ENCODE measurements at places on chromosomes 11 and 22.
A peak's percentile ranks its signal among the peaks of the same experiment; 100 is the strongest.

DNA sequence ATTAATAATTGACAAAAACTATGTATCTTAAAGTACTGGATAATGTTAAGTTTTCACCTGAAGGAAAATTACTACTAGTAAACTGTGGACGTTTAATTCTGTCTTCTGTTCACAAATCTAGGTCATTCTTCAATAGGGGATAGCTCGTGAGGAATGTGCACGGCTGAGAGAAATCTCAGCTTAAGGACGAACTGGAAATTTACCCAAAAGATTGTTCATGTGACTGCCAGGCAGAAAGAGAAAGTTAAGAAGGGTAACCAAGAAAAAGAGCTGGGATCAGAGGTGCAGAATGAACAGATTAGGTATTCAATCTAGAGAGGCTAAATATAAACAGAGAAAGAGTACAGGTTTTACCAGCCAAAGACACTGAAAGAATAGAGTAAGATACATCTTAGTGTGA lies 245.3 kb downstream of the CASP12 start:
- DNase-seq = no peak

- DNase-seq = no peak
These were observed 82.2 kb upstream of the SEPTIN5 start for GRCh38 chr22:19631899-19632667.

DNA sequence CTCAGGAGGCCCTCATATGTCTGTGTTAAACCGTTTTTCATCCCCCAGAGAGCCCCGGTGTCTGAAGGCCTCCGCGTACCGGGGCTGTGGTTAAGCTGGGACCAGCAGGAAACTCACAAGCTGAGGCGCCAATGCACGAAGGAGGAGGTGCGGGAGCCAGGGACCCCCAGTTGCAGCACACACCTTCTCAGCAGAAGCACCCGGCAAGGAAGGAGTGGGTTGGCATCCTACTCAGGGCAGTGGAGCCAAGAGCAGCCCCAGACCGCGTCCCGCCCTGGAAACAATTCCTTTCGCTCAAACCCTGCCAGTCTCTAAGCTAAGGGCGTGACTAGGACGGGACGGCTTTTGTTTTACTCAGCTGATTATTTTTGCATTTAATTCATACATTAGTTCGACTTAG lies 726.9 kb downstream of the BRD1 start:
- no peak for DNase-seq

DNA sequence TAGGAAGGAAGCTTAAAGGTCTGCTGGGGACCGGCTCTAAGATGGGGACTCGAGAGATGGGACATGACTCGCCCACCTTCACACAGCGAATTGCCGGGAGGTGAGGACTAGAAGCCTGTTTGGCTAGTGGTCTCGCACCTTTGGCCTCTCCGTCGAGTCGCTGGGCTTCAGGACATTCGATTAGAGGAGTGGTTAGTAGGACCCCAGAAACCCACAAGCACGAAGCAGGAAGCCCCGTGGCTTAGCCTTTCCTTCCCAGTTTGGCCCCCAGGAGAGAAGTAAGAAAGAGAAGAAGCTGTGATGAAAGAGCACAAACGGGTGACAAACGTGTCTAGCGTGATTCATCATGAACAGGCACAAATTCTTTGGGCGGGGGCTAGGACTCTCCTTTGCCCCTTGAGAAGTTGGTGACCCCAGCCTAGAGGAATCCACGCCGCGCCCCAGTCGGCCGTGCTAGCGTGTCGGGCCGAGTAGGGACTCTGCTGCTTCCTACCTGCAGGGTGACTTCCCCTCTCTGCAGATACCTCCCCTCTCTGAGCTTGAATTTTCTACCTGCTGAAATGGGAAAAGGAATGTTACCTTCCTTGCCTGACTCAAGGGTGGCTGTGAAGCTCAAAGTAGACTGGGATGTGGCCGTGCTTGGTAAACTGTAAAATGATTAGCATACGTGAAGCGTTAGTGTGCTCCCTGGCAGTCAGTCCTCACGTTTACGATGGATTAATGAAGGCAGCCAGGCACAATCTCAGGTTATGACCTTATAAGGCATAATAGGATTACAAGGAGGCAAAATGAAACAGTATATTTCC lies 1.1 kb upstream of the ADM start:
- peak; percentile 32 for DNase-seq

DNA sequence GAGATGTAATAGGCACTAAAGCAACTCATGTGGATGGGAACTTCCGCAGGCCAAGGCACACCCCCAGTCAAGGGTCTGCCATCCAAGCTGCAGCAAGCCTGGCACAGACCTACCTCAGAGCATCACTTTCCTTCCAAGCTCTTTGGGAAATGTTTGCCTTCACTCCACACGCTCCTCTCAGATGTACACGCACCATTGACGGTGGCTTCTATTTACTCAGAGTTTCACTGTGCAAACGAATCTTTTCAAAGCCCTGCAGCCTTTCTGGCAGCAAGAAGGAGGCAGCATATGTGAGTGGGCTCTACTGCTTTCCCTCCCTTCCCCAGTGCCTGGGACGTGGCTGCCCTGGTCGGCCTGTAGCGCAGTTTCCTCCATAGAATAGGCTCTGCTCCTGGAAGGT lies 60.9 kb upstream of the USP47 start:
- no peak for DNase-seq

DNA sequence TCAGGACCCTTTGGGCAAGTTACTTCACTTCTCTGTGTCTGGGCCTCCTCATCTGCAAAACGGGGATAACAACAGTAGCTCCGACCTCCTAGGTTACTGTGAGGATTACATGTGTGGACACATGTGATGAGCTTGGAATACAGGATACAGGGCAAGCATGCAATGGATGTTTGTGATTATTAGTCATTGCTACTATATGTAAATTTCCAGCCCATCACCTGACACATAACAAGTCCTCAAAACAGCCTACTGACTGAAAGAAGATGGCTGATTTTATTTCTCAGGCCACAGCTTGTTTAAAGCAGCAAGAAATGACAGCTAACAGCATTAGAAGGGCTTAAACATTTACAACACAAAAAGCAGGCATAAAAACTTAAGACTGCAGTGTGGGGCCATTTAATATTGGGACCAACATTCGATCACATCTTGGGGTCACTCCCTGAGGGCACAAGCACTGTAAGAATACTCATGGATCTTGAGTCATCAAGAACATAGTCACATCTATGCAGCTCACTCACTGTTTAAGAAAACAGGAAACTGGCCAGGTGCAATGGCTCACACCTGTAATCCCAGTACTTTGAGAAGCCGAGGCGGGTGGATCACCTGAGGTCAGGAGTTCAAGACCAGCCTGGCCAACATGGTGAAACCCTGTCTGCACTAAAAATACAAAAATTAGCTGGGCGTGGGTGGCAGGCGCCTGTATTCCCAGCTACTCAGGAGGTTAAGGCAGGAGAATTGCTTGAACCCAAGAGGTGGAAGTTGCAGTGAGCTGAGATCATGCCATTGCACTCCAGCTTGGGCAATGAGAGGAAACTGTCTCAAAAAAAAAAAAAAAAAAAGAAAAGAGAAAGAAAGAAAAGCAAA lies 49.5 kb downstream of the ABTB2 start:
- DNase-seq = no peak

- no peak for DNase-seq
These were observed 439.6 kb downstream of the TMEM135 start for GRCh38 chr11:87477321-87477720.

GRCh38 chr11:108498816-108499408 lies 728 bp upstream of the POGLUT3 start:
- no peak for DNase-seq

DNA sequence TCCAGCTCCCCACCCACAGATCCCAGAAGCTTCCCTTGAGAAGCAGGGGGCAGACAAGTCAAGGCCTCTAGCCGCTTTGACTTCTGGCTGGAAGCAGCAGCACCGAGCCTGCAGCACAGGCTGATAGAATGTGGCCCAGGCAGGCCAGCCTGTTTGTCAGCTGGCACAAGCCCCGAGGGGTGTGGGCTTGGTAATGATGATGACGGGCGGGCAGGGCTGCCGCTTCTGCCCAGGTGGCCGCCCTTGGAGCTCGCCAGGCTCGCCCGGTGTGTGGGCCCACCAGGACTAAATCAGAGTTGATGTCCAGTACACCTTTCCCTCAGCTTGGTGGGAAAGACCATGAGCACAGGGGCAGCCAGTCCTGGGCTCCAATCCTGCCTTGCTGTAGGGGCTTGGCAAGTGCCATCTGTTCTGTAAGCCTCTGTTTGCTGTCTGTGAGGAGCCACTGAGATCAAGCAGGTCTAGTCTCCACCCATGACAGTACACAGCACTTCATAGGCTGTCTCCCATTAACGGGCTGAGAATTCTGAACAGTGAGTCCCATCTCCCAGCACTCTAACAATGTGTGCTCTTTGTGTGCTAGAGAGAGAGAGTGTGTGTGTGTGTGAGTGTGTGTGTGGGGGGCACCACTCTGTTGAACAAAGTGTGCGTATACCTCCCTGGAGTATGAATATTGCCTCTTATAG lies 26.8 kb downstream of the MICAL2 start:
- DNase-seq = no peak

DNA sequence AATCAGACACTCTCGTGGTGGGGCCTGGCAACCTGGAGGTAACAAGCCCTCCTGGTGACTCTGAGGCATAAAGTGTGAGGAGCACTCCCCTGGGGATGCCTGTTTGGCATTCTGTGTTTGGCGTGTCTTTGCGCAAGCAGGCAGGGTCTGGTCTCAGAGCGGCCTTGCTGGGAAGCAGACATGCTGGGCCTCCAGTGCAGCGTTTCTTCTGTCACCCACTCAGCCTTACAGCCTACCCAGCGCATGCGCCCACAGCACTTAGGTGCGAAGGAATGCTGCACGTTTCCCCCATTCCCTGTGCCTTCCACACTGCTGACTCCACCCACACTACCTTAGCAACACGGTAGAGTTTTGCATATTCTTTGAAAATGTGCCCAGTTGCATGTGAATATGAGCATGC lies 7.4 kb upstream of the CXCR5 start:
- DNase-seq = no peak

- DNase-seq = no peak
These were observed 24.7 kb downstream of the IL10RA start for GRCh38 chr11:118010738-118011461.

GRCh38 chr11:107477820-107478219 lies 20.2 kb upstream of the CWF19L2 start:
- DNase-seq = no peak

- DNase-seq = no peak
These were observed 32.6 kb downstream of the ZBTB44 start for GRCh38 chr11:130282111-130282510.

All from heart right ventricle (tissue), 16 donors.